GDM1 (cell line): ENCODE measurements at places on chromosomes 2 and 18.

GRCh38 chr2:119350311-119350998 is 16.2 kb downstream of the C2orf76 start:
- no peak for DNase-seq

- no peak for DNase-seq
These were observed 96.3 kb upstream of the RASGRP3 start for GRCh38 chr2:33380001-33380609.

- no peak for DNase-seq
These were observed 6.7 kb upstream of the ACAA2 start for GRCh38 chr18:49819823-49820671.

DNA sequence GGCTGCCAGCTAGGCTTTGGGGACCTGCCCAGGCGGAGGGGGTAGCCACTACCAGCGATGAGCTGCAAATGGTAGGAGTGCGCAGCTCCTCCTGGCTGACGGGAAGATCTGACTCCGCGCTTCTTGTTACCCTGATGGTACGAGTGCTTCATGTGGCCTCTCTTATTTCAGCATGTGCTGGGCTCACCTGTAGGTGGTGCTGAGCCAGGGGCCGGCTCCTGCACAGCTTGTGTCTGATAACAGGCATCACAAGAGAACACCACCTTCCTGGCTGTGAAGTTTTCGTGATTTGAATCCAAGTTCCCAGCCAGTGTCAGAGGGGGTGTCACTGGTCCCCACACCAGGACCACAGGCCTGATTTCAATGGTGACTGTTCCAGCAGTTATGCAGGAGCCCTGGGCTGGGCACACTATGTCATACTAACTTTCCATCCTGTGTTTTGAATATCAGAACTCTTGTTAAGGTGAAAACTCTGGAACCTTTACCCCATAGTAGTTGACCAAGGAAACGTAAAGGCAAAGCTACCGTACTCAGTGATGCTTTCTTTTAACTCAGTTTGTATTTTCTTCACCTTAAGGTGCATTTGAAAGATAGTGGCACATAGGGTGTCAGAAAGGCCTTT is 28.0 kb downstream of the APCDD1 start:
- DNase-seq: no peak

DNA sequence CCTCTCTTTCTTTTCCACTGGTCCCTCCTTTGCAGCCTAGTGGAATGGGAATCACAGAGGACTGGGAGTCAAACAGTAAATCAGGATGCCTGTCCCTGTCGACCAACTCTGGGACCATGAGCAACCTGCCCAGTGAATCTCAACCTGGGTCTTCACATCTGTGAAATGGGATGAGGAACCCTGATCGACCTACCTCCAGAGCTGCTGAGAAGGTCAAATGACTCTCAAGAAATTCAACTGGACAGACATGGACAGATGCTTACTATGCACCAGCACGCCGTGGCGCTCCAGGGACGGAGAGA is 73.3 kb upstream of the TAF1B start:
- no peak for DNase-seq

GRCh38 chr2:124426625-124427024 is 401.5 kb downstream of the CNTNAP5 start:
- DNase-seq: no peak

- DNase-seq: no peak
These were observed 2.4 kb upstream of the RNF144A start for GRCh38 chr2:6914828-6915227.

DNA sequence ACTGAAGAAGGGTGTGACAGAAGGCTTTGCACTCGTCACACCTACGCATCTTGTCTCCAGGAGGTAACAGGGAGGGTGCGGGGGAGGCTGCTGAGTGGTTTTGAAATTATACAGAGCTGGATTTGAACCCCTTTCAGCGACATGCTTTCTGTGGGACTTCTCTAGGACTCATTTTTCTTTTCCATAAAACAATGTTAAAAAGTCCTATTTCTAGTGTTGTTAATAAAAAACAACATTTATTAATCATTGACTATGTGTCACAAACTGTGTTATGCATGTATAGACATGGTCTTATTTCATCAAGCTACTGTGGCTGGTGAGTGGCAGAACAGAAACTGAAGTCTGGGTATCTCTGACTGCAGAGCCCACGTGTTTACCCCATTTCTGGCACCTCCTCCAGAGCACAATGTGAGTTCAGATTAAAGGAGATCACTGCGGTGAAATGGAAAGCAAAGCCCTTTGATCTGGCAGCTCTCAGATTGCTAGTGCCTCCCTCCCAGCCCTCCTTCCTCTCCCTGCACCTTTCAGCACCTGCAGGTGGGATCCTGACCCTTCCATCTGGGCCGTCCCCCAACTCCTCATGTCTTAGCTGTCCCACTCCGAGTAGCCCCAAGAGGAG is 315.5 kb upstream of the MYT1L start:
- DNase-seq: no peak

- no peak for DNase-seq
These were observed 29.6 kb downstream of the SH3BP4 start for GRCh38 chr2:234981197-234982095.

GRCh38 chr18:58186258-58186948 is 142.4 kb downstream of the NEDD4L start:
- DNase-seq: no peak

GRCh38 chr2:233183869-233184418 is 67.5 kb upstream of the ATG16L1 start:
- no peak for DNase-seq

GRCh38 chr2:218015586-218016521 is 13.1 kb upstream of the TNS1 start:
- DNase-seq: no peak

DNA sequence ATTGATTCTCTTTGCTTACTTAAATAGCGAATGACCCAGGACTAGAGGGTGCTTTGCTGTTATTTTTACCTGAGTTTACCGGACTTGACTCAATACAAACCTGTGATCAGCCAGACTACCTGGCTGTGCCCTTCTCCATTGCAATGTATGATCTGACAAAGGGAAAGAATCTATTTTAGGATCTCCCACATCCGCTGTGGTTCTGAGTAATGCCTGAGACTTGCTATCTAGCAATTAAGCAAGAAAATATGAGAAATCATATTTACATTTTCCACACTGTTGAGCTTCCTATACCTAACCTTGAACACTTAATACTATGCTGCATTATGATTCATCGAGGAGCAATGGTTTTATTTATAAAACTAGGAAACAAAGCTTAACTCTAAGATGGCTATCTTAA is 215.2 kb downstream of the RAD51AP2 start:
- no peak for DNase-seq

- no peak for DNase-seq
These were observed 18.1 kb downstream of the MROH2A start for GRCh38 chr2:233796254-233796653.

GRCh38 chr18:8424481-8424880 is 184.8 kb upstream of the RAB12 start:
- no peak for DNase-seq

GRCh38 chr18:79197531-79197930 is 128.3 kb downstream of the ATP9B start:
- DNase-seq: no peak

DNA sequence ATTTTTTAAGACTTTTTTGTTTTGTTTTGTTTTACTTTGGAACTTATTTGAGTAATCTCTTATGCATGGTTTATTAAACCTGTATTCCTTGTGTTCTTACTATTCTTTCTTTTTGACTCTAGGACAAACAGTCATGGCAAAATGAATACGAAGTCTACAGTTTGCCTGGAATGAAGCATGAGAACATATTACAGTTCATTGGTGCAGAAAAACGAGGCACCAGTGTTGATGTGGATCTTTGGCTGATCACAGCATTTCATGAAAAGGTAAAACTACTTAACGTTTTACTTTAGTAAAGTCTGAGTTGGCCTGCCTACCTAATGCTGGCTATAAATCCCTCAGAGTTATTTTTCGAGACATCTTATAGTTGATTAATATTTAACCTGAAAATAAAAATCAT is 72.3 kb downstream of the ACVR2A start:
- DNase-seq: no peak

GRCh38 chr2:79248776-79249175 is 89.2 kb upstream of the REG3A start:
- no peak for DNase-seq

DNA sequence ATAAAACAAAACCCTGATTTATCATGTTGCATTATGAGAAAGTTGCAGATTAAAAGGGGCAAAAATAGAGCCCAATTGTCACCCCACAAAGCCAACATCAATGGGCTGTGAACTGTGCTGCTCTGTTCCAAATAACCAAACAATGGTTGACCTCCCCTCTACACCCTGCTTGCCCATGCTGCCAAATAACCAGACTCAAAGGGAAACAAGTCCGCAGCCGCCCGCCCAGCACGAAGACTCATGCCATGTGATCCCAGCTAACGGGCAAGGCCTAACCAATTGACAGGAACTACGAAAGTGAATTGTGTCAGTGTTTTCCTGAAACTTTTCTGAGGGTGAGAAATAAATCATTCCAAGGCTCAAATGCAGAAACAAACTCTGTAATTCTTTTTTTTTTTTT is 97.9 kb upstream of the RIOK3 start:
- no peak for DNase-seq

DNA sequence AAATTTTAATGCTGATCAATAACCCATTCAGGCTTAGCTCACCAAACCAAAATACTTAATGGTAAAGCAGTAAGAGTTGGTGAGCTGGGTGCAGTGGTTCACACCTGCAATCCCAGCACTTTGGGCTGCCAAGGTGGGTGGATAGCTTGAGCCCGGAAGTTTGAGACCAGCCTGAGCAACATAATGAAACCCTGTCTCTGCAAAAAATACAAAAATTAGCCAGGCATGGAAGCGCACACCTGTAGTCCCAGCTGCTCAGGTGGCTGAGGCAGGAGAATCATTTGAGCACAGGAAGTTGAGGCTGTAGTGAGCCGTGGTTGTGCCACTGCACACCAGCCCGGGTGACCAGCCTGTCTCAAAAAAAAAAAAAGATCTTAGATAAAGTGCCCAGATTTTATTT is 35.7 kb upstream of the MPP4 start:
- no peak for DNase-seq

GRCh38 chr18:46578987-46579386 is 78.0 kb downstream of the LOXHD1 start:
- no peak for DNase-seq
